Adrenal gland (tissue), 19 donors: ENCODE measurements at places on chromosomes 1 and 21. TPM values are rescaled to one million over a fixed set of nuclear protein-coding genes. Genes with fewer than 3 reads are reported as not detected.

- DNase-seq = no peak
- H3K36me3 ChIP-seq = no peaks in the 10 kb centered on the region
- no peak overlapping the region for H3K4me3 ChIP-seq
- H3K27ac ChIP-seq = no peak overlapping the region
- no peaks in the 10 kb centered on the region for H3K27me3 ChIP-seq
- no peaks in the 10 kb centered on the region for H3K4me1 ChIP-seq
These were observed 6.7 kb downstream of the AADACL3 start for GRCh38 chr1:12722626-12723025.

The ALX3 gene
- not detected for total RNA-seq

The CAMK2N1 gene
- 63.8 TPM for total RNA-seq

The IL24 gene
- total RNA-seq = not detected

The FAM167B gene
- 26.0 TPM for total RNA-seq

The S100A7A gene
- total RNA-seq = not detected
